ENCODE measurements at places on chromosomes 13 and 19. TPM values are rescaled to one million over a fixed set of nuclear protein-coding genes. Genes with fewer than 3 reads are reported as not detected.

- peak; percentile 88 for DNase-seq
Measured at GRCh38 chr19:10644260-10645007, 9.7 kb upstream of the ILF3 start.

The OSCAR gene
- 0.59 TPM for total RNA-seq

- no peak for DNase-seq
Measured at GRCh38 chr13:100088273-100088643, 635 bp upstream of the PCCA start.

The IGFL1 gene
- total RNA-seq, result not detected

The FCHO1 gene
- 54.3 TPM for total RNA-seq

DNA sequence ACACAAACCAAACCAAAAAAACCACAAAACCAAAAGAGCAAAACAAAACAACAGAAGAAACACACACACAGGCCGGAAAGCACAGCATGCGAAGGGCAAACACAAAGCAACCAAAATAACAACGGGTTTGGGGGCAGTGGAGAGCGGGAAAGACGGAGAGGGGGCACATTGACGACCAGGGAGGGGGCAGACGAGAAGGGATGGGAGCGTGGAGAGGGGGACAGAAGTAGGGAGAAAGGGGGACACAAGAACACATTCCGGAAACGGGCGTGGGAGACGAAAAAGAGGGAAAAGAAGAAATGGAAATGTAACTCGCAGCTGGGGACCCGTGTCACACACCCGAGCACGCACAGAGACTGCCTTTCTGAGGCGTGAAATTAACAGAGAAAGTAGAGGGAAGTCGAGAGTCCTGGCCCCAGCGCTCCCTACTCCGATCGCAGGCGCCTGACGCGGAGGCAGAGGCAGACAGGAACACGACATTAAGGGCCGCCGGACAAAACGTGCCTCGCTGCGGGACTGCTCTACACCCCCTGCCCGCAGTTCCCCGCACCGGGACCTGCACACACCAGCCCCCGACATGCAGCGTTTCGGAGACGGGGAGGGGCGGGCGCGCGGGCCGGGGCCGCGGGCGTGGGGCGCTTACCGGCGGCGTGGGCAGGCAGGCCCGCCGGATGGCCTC is 652 bp downstream of the POU4F1 start:
- peak; percentile 34 for DNase-seq

The PRDX2 gene
- 258 TPM for total RNA-seq

GRCh38 chr13:53907891-53908290 is 879.3 kb downstream of the OLFM4 start:
- no peak for DNase-seq

The ZNF665 gene
- total RNA-seq, result 4.8 TPM

GRCh38 chr19:46324277-46324676 is 22.6 kb upstream of the PPP5C start:
- no peak for DNase-seq

DNA sequence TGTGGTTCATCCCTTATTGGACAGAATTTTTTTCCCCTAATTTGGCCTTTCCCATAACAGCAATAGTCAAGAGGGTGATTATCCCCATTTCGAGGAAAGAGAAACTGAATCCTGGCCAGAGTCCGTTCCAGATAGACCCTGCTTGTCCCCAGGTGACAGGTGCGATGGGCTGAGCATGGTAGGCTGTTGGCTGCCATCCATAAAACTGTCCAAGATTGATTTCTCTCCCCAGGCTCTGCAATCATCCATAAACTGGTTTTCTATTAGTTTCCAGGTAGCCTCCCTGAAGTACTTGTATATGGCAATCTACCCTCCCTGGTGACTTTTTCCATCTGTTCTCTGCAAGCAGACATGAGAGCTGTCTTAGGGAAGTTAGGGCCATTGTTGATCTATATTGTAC is 25.4 kb downstream of the SERP2 start:
- DNase-seq, result no peak

- no peak for DNase-seq
Measured at GRCh38 chr13:66069570-66069969, 1160.6 kb downstream of the PCDH9 start.

The KLK14 gene
- total RNA-seq, result 0.61 TPM

- no peak for DNase-seq
Measured at GRCh38 chr19:55242517-55242916, 14.0 kb upstream of the TMEM86B start.

- DNase-seq, result peak; percentile 44
Measured at GRCh38 chr19:46791944-46792343, 3.5 kb upstream of the SLC1A5 start.

The DDX49 gene
- total RNA-seq, result 37.7 TPM

DNA sequence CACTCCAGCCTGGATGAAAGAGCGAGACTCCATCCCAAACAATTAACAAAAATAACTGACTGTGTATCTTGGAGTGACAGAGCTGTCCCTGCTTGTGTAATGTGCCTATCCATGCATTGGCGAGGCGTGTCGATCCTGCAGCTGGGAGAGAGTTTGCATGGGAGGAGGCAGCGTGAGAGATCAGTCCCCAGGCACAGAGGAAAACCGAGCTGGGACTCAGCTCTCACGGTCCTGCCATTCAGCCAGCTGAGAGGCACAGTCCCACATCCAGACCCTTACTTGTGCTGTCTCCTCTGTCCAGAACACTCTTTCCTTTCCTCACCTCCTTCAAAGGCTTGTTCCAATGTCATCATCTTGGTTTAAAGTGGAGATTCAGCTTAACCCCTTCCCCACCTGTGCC is 11.9 kb upstream of the SULT2B1 start:
- DNase-seq, result no peak

The KMT5C gene
- total RNA-seq, result 34.2 TPM

- no peak for DNase-seq
Measured at GRCh38 chr13:90454002-90454636, 893.4 kb upstream of the MIR17HG start.

- no peak for DNase-seq
Measured at GRCh38 chr13:58921129-58921528, 1242.6 kb downstream of the DIAPH3 start.

DNA sequence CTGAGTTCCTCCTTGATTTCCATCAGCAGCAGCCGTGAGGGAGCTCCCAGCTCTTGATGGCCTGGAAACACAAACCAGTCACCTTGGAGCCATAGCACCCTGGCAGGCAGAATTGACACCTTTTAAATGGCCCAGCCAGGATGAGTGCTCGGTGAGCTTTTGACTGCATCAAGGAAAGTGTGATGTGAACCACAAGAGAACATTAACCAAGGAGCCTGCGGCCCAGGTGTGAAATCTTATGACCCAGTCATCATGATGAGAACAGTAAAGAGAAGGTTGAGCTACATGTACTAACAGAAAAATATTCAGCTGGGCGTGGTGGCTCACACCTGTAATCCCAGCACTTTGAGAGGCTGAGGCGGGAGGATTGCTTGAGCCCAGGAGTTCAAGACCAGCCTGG is 22.8 kb downstream of the SUGP2 start:
- no peak for DNase-seq

DNA sequence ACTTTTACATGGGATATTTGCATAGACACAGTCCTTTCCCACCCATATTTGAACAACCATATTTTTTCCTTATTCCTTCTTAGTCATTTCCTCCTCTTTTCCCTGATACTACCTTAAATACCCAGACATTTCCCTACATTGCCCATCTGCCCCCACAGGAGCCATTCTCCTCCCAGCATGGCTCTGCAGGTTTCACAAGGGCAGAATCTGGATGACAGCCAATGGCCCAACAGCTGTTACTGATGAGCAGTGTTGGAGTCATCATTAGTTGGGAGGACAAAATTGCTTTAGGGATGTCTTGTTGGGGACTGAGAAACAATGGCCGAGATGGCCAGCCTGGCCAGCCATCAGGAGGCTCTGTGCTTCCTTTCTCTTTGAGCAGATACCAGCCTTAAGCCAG is 209.5 kb downstream of the KLF5 start:
- no peak for DNase-seq

DNA sequence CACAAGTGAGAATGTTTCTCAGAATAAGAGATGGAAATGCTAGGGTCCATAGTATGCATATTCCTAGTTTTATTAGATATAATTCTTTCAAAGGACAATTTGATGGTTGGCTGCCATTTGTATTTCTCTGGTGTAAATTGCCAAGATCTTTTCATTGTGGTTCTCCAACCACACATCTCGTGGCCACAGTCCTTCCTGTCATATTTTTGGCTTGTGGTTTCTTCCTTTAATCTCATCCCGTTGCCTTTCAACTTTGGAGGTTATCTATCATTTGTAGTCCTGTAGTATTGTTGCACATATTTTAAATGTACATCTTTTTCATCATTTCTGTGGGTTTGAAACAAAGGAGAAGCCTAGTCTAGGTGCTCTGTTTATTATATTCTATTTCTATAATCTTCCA is 61.2 kb downstream of the WASF3 start:
- no peak for DNase-seq

DNA sequence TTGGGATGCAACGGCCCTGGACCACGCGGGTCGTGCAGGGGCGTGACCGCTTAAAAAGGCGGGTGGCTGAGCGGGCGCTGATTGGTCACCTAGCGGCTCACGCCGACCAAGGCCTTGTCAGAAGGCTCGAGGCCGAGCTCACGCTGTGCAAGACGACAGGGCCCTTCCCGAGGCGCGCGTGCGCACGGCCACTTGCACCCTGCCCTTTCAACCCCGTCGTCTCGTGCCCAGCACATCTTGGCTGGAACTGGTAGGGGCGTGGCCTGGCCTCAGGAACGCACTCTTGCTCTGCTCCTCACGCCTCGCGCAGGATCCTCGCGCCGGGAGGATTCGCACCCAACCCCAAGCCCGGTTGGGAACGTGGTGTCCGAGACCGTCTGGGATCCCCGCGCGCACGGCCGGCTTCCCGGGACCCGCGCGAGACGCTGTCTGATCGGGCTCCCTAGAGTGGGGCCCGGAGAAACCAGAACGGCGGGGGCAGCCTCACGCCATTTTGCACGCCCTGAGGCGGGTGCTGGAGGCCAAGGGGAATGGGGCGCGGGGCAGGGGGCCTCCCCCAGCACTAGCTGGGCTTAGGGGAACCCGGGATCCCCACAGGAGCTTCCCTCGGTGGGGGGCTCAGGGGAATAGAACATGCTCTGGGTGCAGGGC is at the start of gene MEIOSIN:
MEIOSIN (plus strand) TSS at position 280 of the 651 bp plus-strand sequence. CDS start 1,938 bp downstream, outside the sequence.
- no peak for DNase-seq

- DNase-seq, result no peak
Measured at GRCh38 chr13:58633226-58633625, 1001.7 kb downstream of the PCDH17 start.
